ENCODE measurements at places on chromosomes 1 and 21.

GRCh38 chr1:222104694-222105392 lies 363.0 kb upstream of the DUSP10 start:
- DNase-seq = no peak

DNA sequence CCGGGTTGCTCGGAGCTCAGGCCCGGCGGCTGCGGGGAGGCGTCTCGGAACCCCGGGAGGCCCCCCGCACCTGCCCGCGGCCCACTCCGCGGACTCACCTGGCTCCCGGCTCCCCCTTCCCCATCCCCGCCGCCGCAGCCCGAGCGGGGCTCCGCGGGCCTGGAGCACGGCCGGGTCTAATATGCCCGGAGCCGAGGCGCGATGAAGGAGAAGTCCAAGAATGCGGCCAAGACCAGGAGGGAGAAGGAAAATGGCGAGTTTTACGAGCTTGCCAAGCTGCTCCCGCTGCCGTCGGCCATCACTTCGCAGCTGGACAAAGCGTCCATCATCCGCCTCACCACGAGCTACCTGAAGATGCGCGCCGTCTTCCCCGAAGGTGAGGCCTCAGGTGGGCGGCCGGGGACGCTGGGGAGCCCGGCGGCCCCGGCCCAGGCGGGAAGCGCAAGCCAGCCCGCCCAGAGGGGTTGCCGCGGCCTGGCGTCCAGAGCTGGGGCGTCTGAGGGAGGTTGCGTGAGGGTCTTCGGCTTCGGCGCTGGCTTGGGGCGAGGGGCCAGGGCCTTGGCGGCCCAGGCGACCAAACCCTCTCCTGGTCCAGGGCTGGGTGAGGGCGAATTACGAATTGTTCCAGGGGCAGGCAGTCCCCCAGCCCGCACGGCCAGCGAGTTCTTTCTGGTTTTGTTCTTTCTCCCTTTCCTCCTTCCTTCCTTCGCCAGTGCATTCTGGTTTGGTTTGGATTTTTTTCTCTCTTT lies 805 bp downstream of the SIM2 start:
- no peak for DNase-seq

DNA sequence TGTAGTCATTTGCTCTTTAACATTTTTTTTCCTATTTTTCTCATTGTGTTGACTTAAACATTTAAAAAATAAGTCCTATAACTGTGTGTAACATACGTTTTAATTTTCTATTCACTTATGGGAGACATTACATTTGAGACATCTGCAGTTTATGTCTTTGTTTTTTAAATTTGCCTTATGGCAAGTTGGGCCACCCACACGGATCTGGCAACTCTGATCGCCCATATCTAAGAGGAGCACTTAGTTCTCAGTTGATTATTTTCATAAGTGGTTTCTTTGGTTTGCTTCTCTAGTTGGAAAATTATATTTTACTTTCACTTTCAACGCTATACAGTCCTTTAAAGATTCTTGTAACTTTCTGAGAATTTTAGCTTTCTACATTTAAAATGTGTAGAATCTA lies 13.8 kb upstream of the ZNF124 start:
- peak; percentile 4 for DNase-seq

- DNase-seq = no peak
Observed at GRCh38 chr21:14353231-14353630, 29.7 kb downstream of the HSPA13 start.

DNA sequence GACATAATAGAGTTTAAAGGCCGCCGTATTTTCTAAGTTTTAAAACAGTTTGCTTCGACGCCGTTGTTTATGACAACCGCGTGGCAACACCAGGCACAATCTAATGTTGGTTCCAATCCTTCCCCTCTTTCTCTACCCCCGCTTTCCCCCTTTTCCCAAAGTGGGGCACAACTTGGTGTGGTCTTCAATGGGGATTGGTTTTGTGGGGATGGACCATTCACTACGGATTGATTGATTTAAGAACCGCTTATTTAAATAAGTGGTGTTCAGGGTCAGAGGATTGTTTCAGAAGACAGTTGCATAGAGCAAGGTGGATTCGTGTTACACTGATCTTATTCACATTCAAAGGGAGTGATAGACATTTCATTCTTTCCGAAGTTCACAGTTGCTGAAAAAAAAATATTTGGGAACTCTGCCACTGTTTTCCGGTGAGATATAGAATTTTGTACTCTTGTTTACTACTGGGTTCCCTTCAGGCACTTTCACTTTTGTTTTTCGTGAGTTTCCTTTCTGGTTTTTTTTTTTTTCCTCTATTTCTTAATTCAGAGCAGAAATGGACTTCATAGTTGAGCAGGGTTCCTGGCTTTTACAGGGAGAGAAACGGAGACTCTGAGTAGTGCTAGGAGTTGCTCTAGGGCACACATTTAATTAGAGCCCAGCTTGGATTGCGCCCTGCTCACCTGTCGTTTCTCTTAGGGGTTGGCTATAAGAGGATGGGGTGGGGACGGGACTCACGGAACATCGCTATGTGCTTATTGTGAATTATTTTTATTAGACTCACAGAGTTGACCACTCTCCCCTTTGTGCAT lies 79.6 kb upstream of the AK4 start:
- DNase-seq = peak; percentile 39

DNA sequence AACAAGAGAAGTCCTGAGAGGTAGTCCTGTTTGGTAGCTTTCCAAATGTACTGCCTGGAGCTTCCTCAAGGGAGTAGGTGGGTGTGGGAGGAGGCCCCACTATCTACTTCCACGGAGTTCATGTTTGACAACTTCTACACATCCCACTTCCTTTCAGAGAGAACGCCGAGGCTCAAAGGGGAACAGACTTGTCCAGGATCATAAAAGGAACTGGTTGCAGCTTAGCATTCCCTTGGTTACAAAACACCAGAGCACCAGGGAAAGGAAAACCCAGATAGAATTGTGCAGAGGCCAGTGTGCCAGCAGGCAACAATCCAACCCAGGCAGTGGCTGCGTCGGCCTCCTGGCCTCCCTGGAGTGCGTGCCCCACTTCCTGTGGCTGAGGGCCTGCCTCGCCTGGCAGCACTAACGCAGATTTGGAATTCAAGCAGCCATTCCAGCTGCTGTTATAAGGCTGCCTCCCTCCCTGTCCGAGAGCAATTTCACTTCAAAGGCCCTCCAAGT lies 4.2 kb upstream of the RAP1GAP start:
- DNase-seq = peak; percentile 68

- DNase-seq = peak; percentile 57
Observed at GRCh38 chr1:222048094-222048595, 306.3 kb upstream of the DUSP10 start.

GRCh38 chr1:207878939-207879338 lies 32.0 kb downstream of the CD34 start:
- DNase-seq = no peak

- DNase-seq = peak; percentile 14
Observed at GRCh38 chr1:28591708-28592320, at the start of gene RAB42. Gene RAB42 (plus strand): TSS chr1:28592265. CDS start chr1:28592512, 247 bp downstream.

DNA sequence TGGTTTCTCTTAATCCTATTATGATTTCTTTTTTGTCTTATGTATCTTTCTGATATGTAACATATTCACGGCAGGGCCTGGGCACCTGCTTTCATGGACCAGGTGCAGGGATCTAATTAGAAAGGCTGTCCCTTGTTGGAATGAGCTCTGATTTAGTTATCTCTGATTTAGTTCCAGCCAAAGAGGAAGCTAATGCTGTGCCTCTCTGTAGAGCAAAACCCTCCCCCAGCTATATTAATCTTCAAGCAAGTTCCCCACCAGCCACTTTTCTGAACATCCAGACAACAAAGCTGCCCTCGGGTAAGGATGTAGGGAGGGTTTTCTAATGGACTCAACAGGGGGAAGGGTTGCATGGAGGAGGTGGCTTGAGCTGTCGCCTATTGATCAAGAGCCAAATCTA lies 6.1 kb downstream of the TSACC start:
- no peak for DNase-seq

- no peak for DNase-seq
Observed at GRCh38 chr1:151935894-151936602, 26.7 kb upstream of the THEM4 start.

DNA sequence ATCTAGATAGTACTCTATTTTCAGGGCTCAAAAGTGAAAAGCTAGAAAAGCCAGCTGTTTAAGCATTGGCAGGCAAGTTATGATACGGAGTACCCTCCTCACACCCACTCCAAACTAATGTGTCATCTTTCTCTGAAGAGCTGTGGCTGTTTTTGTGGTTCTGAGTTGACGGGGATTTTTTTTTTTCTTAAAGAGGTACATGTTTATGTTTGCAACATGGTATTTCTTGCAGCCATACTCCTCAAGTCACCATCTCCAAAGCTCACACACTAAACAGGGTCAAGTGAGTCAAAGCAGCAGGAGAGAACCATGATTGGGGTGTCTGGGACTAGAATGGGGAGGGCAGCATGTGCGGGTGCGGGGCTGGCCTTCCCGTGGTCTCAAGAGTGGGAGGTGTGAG lies 347.2 kb downstream of the DISC1 start:
- no peak for DNase-seq

GRCh38 chr1:212718499-212718898 lies 18.9 kb upstream of the BATF3 start:
- DNase-seq = peak; percentile 50

GRCh38 chr1:84278905-84279304 lies 22.6 kb upstream of the SAMD13 start:
- DNase-seq = no peak

GRCh38 chr1:72637593-72637992 lies 355.3 kb upstream of the NEGR1 start:
- DNase-seq = no peak
